ENCODE measurements at places on chromosomes 7 and 10.
A peak's percentile ranks its signal among the peaks of the same experiment; 100 is the strongest.

DNA sequence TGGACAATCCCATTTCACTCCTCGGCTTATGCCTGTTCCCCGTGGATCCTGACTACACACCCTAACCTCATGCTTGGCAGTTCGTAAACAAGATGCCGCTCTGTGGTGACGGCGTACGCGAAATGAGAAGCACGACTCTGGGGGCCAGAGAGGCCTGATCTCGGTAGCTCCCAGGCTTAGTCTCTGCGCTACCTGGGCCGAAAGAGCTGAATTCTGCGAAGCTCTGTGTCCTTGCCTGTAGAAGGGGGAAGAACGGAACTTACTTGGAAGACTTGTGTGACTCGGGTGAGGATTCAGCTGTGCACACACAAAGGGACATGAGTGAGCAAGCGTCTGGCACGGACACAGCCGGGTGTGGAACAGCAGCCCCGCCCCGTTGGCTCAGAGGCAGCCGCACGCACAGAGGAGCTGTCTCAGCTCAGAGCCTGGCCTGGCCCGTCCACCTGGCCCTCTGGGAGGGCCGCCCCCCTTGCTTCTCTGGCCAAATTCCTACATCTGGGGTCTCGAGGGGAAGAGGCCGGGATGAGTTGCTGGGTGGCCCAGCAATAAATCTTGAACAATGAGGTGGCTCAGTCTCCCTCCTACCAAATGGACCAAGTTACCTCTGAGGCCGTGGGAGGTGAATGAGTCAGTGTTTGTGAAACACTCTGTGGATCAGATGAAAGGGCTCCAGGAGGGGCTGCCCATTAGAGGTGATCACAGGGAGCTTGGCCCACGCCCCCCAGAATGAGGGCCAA lies 83.8 kb downstream of the PDGFA start:
- no peak for DNase-seq

DNA sequence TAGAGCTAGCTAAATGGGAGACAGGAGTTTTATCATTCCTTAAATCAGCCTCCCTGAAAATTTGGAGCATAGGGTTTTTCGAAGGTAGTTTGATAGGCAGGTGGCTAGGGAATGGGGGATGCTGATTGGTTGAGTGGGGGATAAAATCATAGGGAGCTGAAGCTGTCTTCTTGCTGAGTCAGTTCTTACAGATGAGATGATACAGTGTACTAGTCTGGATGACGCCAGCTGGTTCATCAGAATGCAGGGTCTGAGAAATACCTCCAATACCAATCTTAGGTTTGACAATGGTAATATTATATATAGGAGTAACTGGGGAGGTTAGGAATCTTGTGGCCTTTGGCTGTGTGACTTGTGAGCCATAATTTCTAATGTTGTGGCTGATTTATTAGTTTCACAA lies 271.2 kb downstream of the SUGCT start:
- no peak for DNase-seq

- peak; percentile 51 for DNase-seq
Measured at GRCh38 chr7:42014625-42015618, 222.1 kb downstream of the GLI3 start.

- DNase-seq, result no peak
Measured at GRCh38 chr7:47256016-47256415, 325.9 kb downstream of the TNS3 start.

GRCh38 chr10:86653379-86653778 lies 968 bp upstream of the OPN4 start:
- no peak for DNase-seq

DNA sequence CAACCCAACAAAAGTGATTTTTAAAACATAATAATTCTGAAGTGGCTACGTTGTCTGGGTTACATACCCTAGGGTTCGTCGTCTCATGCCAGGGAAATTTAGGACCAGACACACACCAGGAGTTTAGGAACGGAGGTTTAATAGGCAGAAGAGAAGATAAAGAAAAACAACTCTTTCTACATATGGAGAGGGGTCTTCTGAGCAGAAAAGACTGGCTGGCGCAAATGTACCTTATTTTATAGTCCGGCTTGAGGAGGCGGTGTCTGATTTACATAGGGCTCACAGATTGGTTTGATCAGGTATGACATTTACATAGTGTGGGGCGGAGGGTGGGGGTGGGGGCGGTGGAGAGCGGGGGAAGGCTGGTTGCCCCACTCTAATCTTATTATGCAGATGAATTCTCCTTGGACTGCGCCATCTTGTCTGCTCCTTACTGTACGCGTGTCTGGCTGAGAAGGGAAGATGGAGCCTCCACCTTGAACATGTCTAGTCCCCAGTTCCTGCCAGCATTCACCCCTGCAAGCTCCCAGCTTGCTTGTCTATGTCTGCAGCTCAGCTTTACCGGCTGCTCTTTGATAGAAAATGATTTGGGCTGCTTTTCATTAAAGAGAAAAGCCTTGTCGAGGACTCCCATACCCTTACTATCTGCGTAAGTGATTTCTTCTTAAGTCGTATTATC lies 98.7 kb downstream of the RALA start:
- DNase-seq, result no peak

GRCh38 chr7:98840722-98841121 lies 29.1 kb downstream of the TMEM130 start:
- DNase-seq, result no peak

GRCh38 chr10:22321156-22321923 lies 441 bp downstream of the BMI1 start:
- DNase-seq, result peak; percentile 72

- DNase-seq, result no peak
Measured at GRCh38 chr7:80679921-80680907, 41.8 kb downstream of the CD36 start.

GRCh38 chr7:4056552-4057288 lies 625.4 kb upstream of the FOXK1 start:
- no peak for DNase-seq

DNA sequence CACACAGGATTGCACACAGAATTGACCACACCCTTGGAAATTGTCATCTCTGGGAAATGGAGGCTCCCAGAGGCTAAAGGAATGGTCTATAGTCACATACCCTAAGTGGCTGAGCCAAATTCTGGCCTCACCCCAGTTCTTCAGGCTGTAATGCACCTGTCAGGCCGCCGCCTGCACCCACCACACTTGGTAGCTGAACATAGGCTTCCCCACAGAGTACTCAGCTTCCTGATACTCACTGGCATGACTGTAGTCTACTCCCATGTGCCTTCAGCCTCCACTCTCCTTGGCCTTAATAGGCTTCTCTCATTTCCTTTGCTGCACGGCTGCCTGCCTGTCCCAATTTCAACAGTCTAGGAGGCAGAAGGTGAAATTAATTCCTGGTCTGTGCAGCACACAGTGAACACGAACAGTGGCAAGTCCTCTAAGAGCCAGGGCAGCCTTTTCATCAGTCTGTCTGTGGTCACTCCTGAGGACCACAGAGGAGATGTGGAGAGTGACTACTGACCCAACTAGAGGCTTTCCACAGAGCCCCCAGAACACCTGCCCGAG lies 42.5 kb downstream of the NUDCD3 start:
- no peak for DNase-seq

GRCh38 chr7:151757274-151757673 lies 119.6 kb downstream of the PRKAG2 start:
- no peak for DNase-seq

- no peak for DNase-seq
Measured at GRCh38 chr7:78736548-78736947, 716.9 kb downstream of the MAGI2 start.

- DNase-seq, result no peak
Measured at GRCh38 chr10:788796-789748, 99.6 kb upstream of the DIP2C start.

GRCh38 chr10:33387720-33388119 lies 53.3 kb upstream of the NRP1 start:
- no peak for DNase-seq

Data from HT1080 (cell line).